M059J (cell line): ENCODE measurements at places on chromosomes 1 and 21. TPM values are rescaled to one million over a fixed set of nuclear protein-coding genes. Genes with fewer than 3 reads are reported as not detected.

The U2AF1 gene
- 33.9 and 42.1 TPM in 2 replicates for total RNA-seq

The ARPC5 gene
- total RNA-seq: 293 and 409 TPM in 2 replicates

The GJA4 gene
- not detected in 2 replicates for total RNA-seq

The CDA gene
- 1.1 and 2.1 TPM in 2 replicates for total RNA-seq

The KCNE2 gene
- 0.10 TPM in 1 of 2 replicates, not detected in the other for total RNA-seq

The DNM3 gene
- 2.1 and 3.1 TPM in 2 replicates for total RNA-seq
